ENCODE measurements at places on chromosomes 6 and 20. TPM values are rescaled to one million over a fixed set of nuclear protein-coding genes. Genes with fewer than 3 reads are reported as not detected.

DNA sequence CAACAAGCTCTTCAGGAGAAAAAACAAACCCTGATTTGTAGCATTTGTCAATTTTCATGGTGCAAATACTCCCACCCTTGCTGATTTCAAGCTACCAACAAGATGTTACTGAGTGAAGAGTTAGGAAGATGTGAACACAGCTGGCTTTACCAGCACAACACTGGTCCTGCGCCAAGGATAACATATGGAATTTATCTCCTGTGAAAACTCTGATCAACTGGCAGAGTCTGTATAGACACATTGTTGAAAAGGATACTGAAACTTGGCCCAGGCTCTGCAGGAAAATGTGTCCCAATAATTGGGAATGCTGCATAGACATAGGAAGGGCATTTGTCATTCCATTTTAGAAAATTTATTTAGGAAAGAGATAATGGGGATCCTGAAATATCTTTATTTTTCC, 29.0 kb downstream of the OTOR start:
- peak; percentile 93 for DNase-seq

DNA sequence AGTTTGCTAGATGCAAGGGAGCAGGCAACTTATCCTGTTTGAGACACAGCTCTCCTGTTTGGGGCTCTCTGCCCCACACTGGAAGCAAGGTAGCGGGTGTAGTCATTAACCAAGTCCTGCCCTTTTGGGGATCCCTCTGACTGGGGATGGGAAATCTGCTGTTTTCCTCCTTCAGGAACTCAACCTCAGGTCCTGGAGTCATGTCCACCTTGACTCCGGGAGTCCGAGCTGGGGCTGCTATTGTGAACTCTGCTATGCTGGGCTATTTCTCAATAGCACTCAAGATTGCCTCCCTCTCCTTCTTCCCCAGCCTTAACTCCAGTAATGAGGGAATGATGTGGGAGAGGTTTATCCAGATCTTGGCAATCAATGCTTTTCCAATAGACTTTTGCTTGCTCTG, 54.1 kb upstream of the CHD6 start:
- no peak for DNase-seq

DNA sequence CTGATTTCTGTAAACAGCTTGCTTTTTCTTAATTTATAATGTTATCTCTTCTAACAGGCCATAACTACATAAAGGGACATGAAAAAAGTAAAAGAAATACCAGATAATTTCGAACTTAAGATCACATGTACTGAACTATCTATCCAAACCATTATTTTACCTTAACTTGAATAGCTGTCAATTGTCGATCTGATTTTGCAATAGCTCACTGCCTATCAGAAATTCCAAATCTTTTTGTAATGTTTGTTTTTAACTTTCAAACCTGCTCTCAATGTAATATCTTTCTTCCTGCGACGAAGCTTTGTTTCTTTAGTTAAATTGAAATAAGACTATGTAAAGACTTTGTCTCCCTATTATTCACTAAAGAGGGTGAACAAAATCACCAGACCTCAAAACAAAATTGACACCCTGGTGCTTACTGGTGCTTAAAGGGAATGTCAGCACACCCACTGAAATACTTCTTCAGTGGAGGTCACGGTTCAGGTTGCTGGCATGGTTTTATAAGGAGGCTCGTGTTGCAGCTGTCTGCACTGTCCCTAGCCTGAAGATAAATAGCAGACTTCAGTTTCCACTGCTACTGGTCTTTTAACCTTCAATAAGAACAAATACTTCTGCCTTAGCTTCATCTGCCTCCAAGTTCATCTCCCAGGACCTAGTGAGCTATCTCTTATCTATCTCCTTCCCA, 117.5 kb upstream of the QKI start:
- DNase-seq, result peak; percentile 65

GRCh38 chr6:21924002-21924401, 330.5 kb downstream of the SOX4 start:
- DNase-seq, result no peak

GRCh38 chr6:169851641-169852503, 100.5 kb downstream of the ERMARD start:
- no peak for DNase-seq

DNA sequence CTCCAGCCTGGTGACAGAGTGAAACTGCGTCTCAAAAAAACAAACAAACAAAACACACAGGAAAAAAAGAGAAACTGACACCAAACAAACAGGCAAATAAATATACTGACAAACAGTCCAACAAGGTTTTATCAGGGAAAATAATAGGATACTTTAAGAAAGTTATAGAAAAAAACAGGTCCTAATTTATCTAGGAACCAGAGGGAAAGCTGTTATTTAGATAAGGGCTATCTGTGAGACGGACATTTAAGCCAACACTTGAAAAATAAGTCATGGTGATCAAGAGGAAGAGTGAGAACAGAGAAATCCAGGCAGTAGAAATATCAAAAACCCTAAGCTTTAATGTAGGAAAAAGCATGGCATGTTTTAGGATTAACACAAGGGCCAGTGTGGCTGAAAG, 68.9 kb downstream of the FAM217A start:
- no peak for DNase-seq

- DNase-seq, result no peak
Measured at GRCh38 chr6:73028124-73028766, 197.1 kb downstream of the KHDC1L start.

DNA sequence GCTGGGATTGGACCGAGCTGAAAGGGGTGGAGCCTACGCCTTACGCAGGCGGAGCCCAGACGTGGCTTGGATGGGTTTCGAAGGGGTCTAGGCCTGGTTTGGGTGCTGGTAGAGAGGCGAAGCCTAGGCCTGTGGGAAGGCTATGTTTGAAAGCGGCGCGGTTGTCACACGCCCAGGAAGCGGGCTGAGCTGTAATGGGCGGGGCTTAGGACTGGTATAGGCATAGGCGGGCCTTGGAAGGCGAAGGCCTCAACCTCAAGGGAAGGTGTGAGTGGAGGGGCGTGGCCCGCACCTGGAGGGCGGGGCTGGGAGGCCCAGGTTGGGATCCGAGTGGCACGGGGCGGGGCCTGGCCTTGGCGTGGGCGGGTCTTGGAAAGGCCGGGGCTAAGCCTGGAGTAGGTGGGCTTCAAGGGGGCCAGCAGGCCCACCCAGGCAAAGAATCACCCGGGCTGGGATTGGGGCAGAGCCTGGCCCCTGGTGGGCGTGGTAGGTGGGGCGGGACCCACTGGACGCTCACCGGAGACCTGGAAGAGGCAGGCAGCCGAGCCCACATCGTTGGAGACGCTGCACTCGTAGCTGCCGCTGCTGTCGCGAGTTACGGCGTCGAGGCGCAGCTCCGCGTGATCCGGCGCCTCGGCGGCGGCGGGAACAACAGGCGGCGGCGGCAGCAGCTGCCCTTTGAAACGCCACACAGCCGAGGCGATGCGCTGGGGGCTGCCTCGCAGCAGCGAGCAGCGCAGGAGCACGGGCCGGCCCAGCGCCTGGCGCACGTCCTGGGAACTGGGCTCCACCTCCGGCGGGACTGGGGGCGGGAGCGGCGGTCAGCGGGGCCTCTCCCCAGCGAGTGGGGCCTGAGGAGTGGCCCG, 49.0 kb downstream of the MDGA1 start:
- peak; percentile 55 for DNase-seq

DNA sequence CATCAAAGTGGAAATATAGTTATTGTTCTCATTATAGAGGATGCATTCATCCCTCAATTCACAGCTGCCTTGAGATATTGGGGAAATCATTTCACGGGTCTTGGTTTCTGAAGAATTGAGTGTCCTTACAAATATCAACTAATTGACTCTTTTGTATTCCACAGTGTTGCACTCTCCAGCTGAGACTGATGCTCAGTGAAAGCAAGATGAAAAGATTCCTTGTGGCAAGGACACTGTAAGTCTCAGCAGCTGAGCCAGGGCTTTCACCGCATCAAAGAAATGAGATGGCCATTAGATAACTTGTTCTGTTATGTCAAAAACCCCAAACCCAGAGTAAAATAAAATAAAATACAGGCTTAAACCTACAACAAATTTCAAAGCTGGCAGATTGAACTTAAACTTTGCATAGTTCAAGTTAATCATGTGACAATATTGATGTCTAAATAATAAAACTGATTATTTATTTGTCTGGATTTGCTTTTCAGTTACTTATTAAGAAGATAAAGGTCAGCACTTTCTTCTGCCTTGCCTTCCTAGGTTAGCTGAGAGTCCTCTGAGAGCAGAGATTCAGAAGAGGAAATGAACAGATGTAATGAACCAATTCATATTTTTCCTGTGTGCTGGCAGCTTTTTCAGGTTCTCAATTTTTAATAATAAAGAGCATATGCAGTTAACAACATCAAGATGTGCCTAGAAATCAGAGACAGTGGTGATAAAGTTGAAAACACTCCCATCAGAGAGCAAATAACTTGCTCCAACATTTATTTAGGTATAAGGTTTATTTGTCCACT, 82.4 kb upstream of the SMLR1 start:
- DNase-seq, result no peak

GRCh38 chr6:133966654-133967329, 13.8 kb downstream of the TBPL1 start:
- DNase-seq, result no peak

DNA sequence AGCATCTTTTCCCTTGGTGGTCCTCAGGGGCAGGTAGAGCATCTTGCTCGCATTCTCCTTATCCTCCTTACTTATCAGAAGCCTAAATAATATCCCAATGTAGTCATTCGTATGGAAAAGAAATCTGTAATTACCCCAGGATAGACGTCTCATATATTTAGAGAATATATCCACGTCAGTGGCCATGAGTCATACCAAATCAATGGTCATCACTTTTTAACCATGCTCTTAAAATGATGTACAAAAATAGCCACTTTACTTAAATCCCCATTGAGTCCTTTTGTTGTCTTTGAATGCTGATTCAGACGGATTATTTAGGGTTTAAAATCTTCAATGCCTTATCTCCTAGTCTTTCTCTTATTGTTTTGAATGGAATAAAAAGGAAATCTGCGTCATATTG, 231.7 kb upstream of the STXBP5 start:
- DNase-seq, result no peak

DNA sequence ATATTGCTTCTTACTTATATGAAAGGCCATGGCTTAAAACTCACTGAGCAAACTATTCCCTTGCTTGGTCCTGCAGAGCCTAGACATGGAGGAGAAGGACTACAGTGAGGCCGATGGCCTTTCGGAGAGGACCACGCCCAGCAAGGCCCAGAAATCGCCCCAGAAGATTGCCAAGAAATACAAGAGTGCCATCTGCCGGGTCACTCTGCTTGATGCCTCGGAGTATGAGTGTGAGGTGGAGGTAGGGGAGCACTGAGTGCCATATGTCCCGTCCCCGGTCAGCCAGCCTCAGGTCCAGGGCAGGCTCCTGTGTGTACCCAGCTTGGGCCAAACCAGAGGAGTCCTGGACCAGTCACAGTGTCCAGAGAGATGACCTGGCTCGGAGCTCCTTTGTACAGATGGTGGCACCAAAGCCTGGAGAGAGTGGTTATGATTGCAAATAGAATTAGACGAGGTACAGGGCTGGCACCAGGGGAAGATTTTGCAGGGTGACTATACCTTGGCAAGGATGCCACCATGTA, 21.0 kb downstream of the EPB41L1 start:
- no peak for DNase-seq

DNA sequence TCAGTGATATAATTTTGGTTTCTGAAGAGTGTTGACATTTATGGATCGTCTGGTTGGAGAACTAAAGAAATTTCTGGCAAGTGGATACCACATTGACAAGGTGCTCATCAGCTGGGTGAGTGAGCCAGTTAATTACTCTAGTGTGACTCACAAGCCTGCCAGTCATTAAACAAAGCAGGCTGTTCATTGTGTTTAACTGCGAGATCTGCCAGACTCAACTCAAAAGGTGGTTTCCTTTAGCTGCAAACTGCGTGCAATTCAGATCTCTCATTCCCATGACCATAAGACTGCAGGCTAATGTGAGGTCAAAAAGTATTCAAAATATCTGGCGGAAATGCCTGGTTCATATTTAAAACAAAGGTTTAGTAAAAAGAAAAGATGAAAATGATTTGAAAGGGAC, 32.5 kb upstream of the IYD start:
- no peak for DNase-seq

GRCh38 chr6:163985710-163986109, 571.2 kb downstream of the QKI start:
- DNase-seq, result no peak

DNA sequence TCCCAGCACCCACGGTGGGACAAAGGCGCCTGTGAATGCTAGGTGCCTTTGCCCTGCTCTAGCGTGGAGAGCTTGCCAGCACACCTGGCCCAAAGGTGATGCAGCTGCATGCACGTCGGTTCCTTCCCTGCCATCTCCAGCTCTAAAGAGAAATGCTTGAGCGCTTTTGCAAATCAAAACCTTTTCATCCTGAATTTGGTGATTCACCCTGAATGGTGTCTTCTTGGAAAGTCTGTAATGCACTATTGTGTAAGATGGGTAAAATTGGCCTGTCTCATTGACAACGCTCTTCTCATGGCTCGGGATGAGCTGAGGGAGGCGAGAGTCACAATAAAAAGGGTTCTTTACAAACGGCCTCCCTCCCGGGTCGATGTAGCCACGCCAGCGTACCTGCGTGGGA, 103.1 kb upstream of the ID4 start:
- no peak for DNase-seq

GRCh38 chr20:3785240-3786125, 1.1 kb downstream of the CENPB start:
- DNase-seq, result no peak

Gene SLC12A5
- total RNA-seq, result 0.21 TPM

Gene KIAA1755
- total RNA-seq, result 5.0 TPM

Gene PNLDC1
- 0.82 TPM for total RNA-seq
